T-cell (primary cell): ENCODE measurements at places on chromosomes 6 and 20.

- no peak for DNase-seq
Measured at GRCh38 chr6:146041282-146041681, 12.4 kb downstream of the GRM1 start.

DNA sequence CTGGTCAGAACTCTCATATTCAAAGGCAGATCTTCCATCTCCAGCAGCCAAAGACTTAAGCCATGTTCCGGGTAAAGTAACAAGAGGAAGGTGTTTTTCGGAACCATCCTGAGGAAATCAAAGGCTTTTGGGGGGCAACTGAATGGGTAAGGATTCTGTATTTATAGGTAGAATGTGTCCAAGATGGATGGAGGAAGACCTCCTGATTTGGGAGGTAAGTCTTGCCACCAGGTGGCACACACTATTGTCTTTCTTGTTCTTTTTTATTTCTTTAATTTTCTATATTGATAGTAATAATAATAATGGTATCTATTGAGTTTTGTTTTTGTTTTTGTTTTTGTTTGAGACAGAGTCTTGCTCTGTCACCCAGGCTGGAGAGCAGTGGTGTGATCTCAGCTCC, 53.0 kb upstream of the UBR2 start:
- no peak for DNase-seq

DNA sequence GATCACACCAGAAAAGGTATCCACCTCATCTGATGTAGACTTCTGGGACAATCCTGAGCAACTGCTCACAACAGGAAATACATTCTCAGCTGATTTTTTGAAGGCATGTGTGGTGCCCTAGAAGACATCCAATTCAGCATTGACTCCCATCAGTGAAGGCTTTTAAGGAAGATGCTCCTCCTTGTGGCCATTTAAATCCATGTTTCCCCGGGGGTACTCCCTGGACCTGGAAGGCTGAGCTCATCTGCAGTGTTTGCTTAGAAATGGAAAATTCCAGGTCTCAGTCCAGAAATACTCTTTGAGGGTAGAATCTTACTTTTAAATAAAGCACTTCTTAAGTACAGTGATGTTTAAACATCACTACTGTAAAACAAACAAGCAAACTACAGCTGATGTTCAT, 195.5 kb upstream of the PDE10A start:
- no peak for DNase-seq

DNA sequence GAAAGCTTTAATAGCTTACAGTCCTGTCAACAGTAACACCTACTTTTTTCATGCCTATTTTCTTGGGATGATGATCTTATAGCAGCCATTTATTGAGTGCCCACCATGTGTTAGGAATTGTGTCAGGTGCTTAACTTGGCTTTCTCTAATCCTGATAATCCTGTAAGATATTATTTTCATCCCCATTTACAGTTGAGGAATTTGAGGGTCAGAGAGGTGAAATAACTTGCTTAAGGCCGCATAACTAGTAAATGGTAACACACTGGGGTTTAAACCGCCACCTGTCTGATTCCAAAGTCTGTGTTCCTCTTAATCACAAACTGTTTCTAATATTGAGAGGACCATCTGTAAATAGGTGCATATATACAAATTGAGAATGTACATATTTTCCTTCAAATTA, 55.5 kb downstream of the NCOA3 start:
- DNase-seq = no peak

DNA sequence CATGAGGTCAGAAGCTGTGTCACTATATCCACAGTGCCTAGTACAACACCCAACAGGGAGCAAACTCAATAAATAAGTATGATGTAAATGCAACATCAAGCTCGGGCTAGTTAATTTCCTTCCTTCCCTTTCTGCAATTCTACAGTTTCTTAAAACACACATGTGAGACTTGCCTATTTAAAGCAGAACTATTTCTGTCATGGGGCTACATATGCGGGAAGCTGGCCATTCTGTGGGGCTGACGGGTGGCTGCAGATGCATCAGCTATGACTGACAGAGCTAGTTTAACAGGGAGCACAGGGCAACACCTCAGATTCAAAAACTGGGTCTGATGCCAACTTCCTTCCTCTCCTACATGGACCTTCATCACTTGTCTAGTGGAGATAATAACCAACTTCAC, 118.1 kb upstream of the ENPP5 start:
- DNase-seq = no peak

- DNase-seq = no peak
Measured at GRCh38 chr6:162363757-162364156, 363.8 kb downstream of the PRKN start.

DNA sequence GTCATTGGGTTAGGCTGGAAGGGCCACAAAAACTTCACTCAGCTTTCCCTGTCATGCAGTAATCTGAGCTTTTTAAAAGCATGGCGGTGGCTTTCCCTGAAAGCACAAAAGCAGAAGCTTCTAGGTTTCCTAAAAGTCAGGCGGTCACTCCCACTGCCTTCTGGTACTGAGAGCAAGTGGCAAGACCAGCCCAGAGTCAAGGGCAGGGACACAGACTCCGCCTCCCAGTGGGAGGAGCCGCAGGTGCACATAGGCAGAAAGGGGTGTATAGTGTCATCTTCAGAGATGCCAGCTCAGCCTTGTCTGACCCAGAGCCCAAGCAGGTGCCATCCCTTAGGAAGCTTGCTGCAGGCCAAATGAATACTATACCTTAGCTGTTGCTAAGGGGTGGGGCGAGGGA, 18.0 kb upstream of the PACSIN1 start:
- no peak for DNase-seq

DNA sequence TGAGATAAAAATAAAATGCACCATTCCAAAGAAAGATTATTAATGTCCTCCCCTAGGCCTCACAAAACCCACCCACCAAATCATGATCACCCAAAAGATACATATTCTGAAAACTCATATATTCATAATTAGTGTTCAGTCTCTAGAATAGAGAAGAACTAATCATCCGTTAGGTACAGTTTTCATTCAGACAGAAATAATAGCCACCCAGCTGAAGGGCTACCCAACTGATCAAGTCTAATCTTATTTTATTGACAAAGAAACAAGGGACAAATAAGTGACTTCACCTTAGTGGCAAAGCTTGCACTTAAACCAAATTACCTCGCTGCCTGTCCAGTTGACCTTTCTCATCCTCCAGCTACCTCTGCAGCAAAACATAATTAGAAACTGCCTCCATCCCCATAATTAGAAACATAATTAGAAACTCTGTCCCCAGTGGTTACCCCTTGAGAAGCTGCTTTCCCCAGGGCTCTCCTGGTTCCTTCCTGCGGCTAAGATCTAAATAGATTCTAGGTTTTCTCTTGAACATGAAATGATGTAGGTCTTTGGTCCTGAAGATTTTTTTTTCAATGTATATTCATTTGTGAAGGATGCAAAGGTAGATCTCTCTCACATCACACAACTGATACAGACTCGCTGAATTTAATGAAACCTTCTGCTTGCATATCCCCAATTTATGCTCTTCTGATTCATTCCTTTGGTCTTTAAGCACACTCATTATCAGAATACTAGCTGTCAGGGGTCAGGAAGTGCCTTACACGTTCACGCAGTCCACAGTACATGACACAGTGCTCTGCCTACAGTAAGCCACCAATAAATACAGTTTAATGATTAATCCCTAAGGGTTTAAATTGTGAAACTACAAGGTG, 46.3 kb downstream of the HBS1L start:
- DNase-seq = no peak

DNA sequence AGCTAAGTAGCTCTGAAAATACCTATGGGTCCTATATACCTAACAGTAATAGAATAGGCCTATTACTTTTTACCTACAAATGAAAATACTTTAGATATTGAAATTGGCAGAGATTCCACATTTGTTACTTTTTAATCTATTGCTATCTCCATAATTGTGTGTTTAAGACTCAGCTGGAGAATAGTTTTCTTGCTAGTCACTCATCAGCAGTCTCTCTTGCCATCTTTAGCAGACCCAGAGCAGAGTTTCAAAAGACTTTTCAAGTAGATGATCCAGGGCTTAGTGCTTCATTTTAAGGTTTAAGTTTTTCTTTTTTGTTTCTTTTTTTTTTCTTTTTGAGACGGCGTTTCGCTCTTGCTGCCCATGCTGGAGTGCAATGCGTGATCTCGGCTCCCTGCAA, 12.9 kb downstream of the ANKS1A start:
- DNase-seq = no peak

GRCh38 chr20:41331731-41332130, 8.9 kb upstream of the LPIN3 start:
- DNase-seq = no peak
